ENCODE measurements at places on chromosomes 2 and 18. TPM values are rescaled to one million over a fixed set of nuclear protein-coding genes. Genes with fewer than 3 reads are reported as not detected.

Gene TANK
- 70.8 TPM for polyA plus RNA-seq

Gene MEP1B
- 0.12 TPM for polyA plus RNA-seq

Gene SPC25
- polyA plus RNA-seq: not detected

Gene ITGA6
- 39.4 TPM for polyA plus RNA-seq

Gene PROKR1
- polyA plus RNA-seq: not detected

Gene ARMC9
- polyA plus RNA-seq: 1.0 TPM

Gene NOL4
- polyA plus RNA-seq: not detected

Gene SLC4A5
- polyA plus RNA-seq: 0.13 TPM

Gene MGAT4A
- 211 TPM for polyA plus RNA-seq

Gene ALPP
- polyA plus RNA-seq: not detected

Gene GRHL1
- 0.12 TPM for polyA plus RNA-seq

Gene L3MBTL4
- 0.13 TPM for polyA plus RNA-seq

Gene SP100
- polyA plus RNA-seq: 209 TPM

Gene CCDC74B
- 0.59 TPM for polyA plus RNA-seq

Gene PPIL3
- 25.2 TPM for polyA plus RNA-seq

Gene DYNC1I2
- 27.6 TPM for polyA plus RNA-seq

Gene TCF7L1
- 0.07 TPM for polyA plus RNA-seq

Gene SLC5A7
- not detected for polyA plus RNA-seq

Gene HAAO
- not detected for polyA plus RNA-seq

Gene SERPINB2
- not detected for polyA plus RNA-seq

Gene VWC2L
- not detected for polyA plus RNA-seq

All from CD8-positive, alpha-beta memory T cell (primary cell).